ENCODE measurements at places on chromosomes 5 and 9. TPM values are rescaled to one million over a fixed set of nuclear protein-coding genes. Genes with fewer than 3 reads are reported as not detected.

DNA sequence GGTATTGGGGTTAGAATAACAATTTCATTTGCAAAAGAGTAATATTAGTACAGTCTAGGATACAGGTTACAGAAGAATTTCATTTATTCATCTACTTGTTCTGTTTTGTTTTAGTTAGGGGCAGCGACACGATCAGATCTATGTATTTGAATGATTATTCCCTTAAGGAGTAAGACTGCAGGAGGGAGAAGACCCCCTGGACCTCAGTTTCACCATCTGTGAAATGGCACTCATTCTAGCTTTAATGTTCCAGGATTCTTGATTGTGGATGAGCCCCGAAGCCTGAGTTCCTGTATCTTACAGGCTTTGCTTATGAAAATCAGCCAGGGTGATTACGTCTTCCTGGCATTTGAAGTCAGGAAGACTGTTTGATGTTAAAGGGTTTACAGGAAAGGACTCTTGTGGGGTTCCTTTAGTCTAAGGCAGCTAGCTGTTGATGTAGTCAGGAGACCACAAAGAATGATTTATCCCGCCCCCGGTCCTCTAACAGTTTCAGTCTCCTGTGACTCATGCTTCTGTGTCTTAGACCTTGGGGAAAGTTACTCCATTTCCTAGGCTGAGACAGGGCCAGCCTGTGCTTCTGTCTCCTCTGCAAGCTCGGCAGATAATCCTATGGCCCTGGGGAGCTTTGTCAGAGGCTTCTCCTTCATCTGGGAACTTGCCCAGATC, 11.5 kb downstream of the SMIM3 start:
- peak overlapping the region; percentile 77 for H3K27ac ChIP-seq
- H3K27me3 ChIP-seq, result no peaks in the 10 kb centered on the region
- peaks cover 36% of the 10 kb centered on the region for H3K36me3 ChIP-seq
- DNase-seq, result peak; percentile 68
- peaks cover 56% of the 10 kb centered on the region for H3K4me1 ChIP-seq

Gene TOR4A
- 6.0 TPM for total RNA-seq

GRCh38 chr5:103774721-103775120, 212.1 kb upstream of the NUDT12 start:
- no peak overlapping the region for H3K4me3 ChIP-seq
- no peak for DNase-seq
- H3K27me3 ChIP-seq, result no peaks in the 10 kb centered on the region
- H3K36me3 ChIP-seq, result no peaks in the 10 kb centered on the region
- H3K4me1 ChIP-seq, result no peaks in the 10 kb centered on the region
- no peak overlapping the region for H3K27ac ChIP-seq

Gene PCDHA6
- total RNA-seq, result not detected

GRCh38 chr5:164422400-164422799, 917.0 kb downstream of the MAT2B start:
- H3K27ac ChIP-seq, result no peak overlapping the region
- H3K36me3 ChIP-seq, result no peaks in the 10 kb centered on the region
- H3K27me3 ChIP-seq, result no peaks in the 10 kb centered on the region

- no peaks in the 10 kb centered on the region for H3K4me1 ChIP-seq
- no peak overlapping the region for H3K4me3 ChIP-seq
Observed at GRCh38 chr5:116520771-116521170, 53.9 kb downstream of the SEMA6A start.

- H3K27me3 ChIP-seq, result no peaks in the 10 kb centered on the region
- no peak overlapping the region for H3K27ac ChIP-seq
- no peaks in the 10 kb centered on the region for H3K36me3 ChIP-seq
Observed at GRCh38 chr5:116970318-116970717, 395.7 kb upstream of the SEMA6A start.

Gene ACTL7A
- total RNA-seq, result not detected

Gene ADAM19
- 127 TPM for total RNA-seq

Gene GPR150
- total RNA-seq, result 1.2 TPM

DNA sequence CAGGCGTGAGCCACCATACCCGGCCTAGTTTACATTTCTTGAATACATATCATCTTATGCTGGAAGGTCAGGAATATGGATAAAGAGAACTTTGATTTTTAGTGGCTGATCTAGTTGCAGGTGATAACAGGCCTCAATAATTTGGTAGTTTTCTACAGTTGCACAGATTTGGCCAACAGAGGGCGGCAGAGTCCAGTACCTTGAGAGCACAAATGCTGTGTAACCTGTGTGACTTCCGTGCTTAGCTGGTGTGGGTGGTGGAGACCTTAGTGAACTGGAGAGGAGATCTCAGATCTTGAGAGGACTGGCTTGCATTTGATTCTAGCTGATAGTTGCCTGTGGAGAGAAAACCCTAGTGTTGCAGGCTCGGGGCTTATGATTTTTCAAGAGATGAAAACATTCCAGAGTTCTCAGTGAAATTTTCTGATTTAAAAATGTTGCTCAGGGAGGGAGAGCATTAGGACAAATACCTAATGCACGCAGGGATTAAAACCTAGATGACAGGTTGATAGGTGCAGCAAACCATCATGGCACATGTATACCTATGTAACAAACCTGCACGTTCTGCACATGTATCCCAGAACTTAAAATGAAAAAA, 17.4 kb upstream of the GPR151 start:
- H3K4me1 ChIP-seq, result peaks cover 13% of the 10 kb centered on the region
- H3K4me3 ChIP-seq, result no peak overlapping the region
- DNase-seq, result peak; percentile 86
- no peaks in the 10 kb centered on the region for H3K36me3 ChIP-seq

Gene CA9
- total RNA-seq, result 0.40 TPM

Gene DRD1
- not detected for total RNA-seq

Measured in activated CD4-positive, alpha-beta T cell treated with anti-CD3 and anti-CD28 coated beads, Interleukin-2, amount 10 ng/mL, durations not matched to agents 7 days and 5 days (primary cell).